Heart right ventricle (tissue), 16 donors: ENCODE measurements at places on chromosomes 5 and 9. TPM values are rescaled to one million over a fixed set of nuclear protein-coding genes. Genes with fewer than 3 reads are reported as not detected.

The COL23A1 gene
- 16.1 TPM for total RNA-seq

The BNC2 gene
- 7.3 TPM for total RNA-seq

The EQTN gene
- total RNA-seq, result not detected

The ACTBL2 gene
- total RNA-seq, result not detected

The IL13 gene
- total RNA-seq, result not detected

The GPRIN1 gene
- total RNA-seq, result 0.39 TPM

The PHF24 gene
- 0.18 TPM for total RNA-seq

The ZDHHC11 gene
- total RNA-seq, result 18.5 TPM

GRCh38 chr5:140549237-140550144 lies 2.0 kb downstream of the EIF4EBP3 start:
- no peak for DNase-seq
- H3K27ac ChIP-seq, result peak overlapping the region; percentile 94

DNA sequence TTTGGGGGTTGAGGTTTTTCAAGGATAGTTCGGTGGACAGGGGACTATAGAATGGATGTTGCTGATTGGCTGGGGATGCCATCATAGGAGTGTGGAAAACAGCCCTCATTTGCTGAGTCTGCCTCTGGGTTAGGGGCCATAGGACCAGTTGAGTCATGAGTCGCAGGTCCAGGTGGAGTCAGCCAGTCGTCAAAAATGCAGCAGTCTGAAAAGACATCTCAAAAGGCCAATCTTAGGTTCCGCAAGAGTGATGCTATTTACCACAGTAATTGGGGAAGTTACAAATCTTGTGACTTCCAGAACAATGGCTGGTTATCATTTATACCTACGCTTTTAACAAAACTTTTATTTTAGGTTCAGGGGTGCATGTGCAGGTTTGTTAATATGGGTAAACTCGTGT lies 276.0 kb upstream of the DMRT1 start:
- H3K4me3 ChIP-seq, result no peak overlapping the region
- no peaks in the 10 kb centered on the region for H3K27me3 ChIP-seq
- peaks cover 35% of the 10 kb centered on the region for H3K4me1 ChIP-seq
- H3K36me3 ChIP-seq, result no peaks in the 10 kb centered on the region

GRCh38 chr5:113092683-113093082 lies 116.1 kb downstream of the DCP2 start:
- no peak for DNase-seq
- H3K27ac ChIP-seq, result no peak overlapping the region
- H3K4me1 ChIP-seq, result peaks cover 37% of the 10 kb centered on the region
- no peak overlapping the region for H3K4me3 ChIP-seq
- no peaks in the 10 kb centered on the region for H3K27me3 ChIP-seq

GRCh38 chr5:104635227-104635626 lies 1072.6 kb upstream of the NUDT12 start:
- no peaks in the 10 kb centered on the region for H3K27me3 ChIP-seq
- H3K4me3 ChIP-seq, result no peak overlapping the region
- no peaks in the 10 kb centered on the region for H3K4me1 ChIP-seq
- DNase-seq, result no peak
- H3K36me3 ChIP-seq, result no peaks in the 10 kb centered on the region

GRCh38 chr5:108418197-108418596 lies 36.3 kb upstream of the FBXL17 start:
- no peaks in the 10 kb centered on the region for H3K4me1 ChIP-seq
- no peaks in the 10 kb centered on the region for H3K36me3 ChIP-seq
- no peak overlapping the region for H3K27ac ChIP-seq
- H3K4me3 ChIP-seq, result no peak overlapping the region
- DNase-seq, result peak; percentile 75
- no peaks in the 10 kb centered on the region for H3K27me3 ChIP-seq

- no peaks in the 10 kb centered on the region for H3K27me3 ChIP-seq
- H3K4me3 ChIP-seq, result no peak overlapping the region
- peaks cover 15% of the 10 kb centered on the region for H3K36me3 ChIP-seq
- DNase-seq, result no peak
Observed at GRCh38 chr9:125523681-125524080, 183.3 kb downstream of the MAPKAP1 start.

GRCh38 chr9:98998441-98999151 lies 54.9 kb downstream of the COL15A1 start:
- peaks cover 68% of the 10 kb centered on the region for H3K4me1 ChIP-seq
- peak overlapping the region; percentile 63 for H3K27ac ChIP-seq

DNA sequence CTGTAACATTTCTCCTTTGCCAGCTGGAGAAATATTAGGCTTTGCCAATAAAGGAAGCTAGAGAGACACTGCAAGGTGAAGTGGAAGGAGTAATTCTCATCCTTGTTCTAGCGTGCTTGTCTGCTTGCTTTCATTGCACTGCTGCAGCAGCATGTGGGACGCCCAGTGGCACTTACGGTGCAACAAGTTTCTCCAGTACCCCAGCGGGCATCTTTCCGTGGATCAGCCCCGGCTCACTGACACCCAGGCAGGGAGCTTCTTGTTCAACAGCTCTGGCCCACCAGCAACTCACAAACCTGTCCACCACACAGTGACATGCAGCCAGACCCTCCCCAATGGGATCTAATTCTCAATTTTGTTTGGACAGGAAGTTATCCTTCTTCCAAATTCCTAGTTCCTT lies 233.2 kb downstream of the GLIS3 start:
- H3K27me3 ChIP-seq, result no peaks in the 10 kb centered on the region
- no peak overlapping the region for H3K27ac ChIP-seq
- peaks cover 5% of the 10 kb centered on the region for H3K4me1 ChIP-seq
- no peak overlapping the region for H3K4me3 ChIP-seq

GRCh38 chr9:7153566-7153965 lies 395.8 kb downstream of the KDM4C start:
- no peaks in the 10 kb centered on the region for H3K36me3 ChIP-seq
- peaks cover 17% of the 10 kb centered on the region for H3K4me1 ChIP-seq
- no peak for DNase-seq
- H3K27me3 ChIP-seq, result no peaks in the 10 kb centered on the region
- H3K27ac ChIP-seq, result no peak overlapping the region
- no peak overlapping the region for H3K4me3 ChIP-seq

DNA sequence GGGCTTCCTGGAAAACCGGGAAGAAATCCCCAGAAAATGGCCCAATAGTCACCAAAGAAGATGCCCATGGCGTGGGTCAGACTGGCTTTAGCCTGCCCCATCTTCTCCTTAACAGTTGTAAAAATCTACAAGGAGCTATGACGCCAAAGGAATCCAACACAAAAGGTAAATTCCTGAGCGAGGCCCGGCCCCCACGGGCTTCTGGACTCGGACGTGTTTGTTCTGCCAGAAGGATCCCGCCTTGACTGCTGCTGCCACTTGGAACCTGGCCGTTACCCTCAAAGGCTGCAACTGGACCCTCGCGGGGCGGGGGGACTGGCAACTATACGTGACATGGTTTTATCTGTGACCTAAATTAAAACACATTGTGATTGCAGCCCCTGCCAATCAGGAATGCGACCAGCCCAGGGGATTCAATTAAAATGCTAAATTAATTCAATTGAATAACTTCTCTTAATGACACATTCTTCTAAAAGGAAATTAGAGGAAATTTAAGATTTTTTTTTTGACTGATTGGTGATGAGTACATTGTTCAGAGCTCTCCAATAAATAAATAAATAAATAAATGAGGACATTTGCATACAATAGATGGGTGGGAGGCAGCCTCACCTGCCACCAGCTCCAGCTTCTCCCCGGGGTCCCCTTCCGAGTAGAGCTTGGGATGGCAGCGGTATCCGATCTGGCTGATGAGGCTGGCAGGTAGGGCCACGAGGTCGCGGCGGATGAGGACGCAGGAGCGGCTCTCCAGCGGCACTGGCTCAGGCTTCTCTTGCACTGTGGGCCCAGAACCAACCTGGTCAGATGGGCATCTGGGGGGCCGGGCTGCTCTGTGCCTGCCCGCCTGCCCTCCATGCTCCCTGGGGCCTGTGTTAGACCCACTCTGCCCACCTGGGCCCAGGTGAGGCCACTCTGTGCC lies 54.7 kb upstream of the UBAC1 start:
- H3K27ac ChIP-seq, result no peak overlapping the region
- H3K36me3 ChIP-seq, result no peaks in the 10 kb centered on the region
- H3K27me3 ChIP-seq, result no peaks in the 10 kb centered on the region
- no peak overlapping the region for H3K4me3 ChIP-seq
- H3K4me1 ChIP-seq, result peaks cover 37% of the 10 kb centered on the region

GRCh38 chr5:12392246-12392645 lies 488.0 kb upstream of the CTNND2 start:
- H3K36me3 ChIP-seq, result no peaks in the 10 kb centered on the region
- no peaks in the 10 kb centered on the region for H3K4me1 ChIP-seq
- H3K4me3 ChIP-seq, result no peak overlapping the region
- DNase-seq, result no peak
- no peak overlapping the region for H3K27ac ChIP-seq

GRCh38 chr9:16243798-16244197 lies 626.7 kb downstream of the BNC2 start:
- no peaks in the 10 kb centered on the region for H3K36me3 ChIP-seq
- H3K4me1 ChIP-seq, result peaks cover 3% of the 10 kb centered on the region
- no peaks in the 10 kb centered on the region for H3K27me3 ChIP-seq
- H3K4me3 ChIP-seq, result no peak overlapping the region
- no peak for DNase-seq

DNA sequence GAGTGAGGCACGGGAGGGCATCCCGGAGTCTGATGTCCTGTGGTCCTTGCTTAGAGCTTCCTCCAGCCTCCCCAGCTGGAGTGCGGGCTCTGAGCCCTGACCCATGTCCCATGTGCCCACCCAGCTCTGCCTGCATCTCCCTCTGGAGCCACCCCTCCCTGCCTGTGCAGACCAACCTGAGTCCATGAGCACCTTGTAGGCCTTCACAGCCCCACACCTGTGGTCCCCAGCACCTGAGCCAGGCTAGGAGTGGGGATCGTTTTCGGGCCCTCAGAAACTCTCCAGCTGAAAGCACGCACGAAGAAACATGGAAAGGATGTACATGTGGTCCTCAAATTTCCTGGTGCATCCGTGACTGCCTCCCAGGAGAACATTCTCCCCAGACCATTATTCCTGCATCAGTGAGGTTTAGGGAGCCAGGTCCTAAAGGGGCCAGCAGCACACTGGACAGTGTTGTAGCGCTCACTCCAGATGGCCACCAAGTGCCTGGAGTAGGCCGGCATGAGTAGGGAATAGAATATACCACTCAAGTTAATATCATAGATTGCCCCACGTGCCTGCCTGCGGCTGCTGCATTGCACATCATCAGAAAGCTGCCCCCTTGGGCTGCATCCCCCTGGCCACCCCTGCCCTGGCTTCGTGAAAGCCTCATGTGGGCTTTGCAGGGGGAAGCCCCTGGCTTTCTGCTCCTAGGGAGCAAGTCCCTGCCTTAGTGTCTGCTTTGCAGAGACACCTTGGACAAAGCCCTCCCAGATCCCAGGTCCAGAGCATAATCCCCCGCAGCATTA lies 80.6 kb downstream of the WNK2 start:
- DNase-seq, result no peak
- peaks cover 40% of the 10 kb centered on the region for H3K36me3 ChIP-seq
- no peak overlapping the region for H3K27ac ChIP-seq
- peaks cover 3% of the 10 kb centered on the region for H3K27me3 ChIP-seq
- H3K4me1 ChIP-seq, result peaks cover 13% of the 10 kb centered on the region

DNA sequence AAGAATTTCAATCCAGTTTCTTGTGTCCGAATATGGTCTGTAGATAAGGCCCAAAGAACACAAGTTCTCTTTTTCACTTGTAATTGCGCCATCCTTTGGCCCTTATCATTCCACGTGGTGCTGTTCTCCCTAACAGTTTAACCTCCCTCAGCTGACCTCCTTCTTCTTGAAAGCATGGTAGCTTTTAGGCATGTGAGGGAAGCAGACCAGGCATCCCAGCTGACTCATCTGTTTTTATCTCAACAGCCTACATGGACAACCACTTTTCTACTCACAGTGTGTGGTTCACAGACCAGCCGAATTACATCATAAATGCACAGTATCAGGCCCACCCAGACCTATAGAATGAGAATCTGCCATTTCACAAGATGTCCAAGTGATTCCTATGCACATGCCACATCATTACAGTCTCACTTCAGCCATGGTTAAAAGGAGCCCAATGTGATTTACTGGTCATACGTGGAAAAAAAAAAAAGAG lies 26.9 kb upstream of the PLIN2 start:
- no peaks in the 10 kb centered on the region for H3K4me1 ChIP-seq
- no peaks in the 10 kb centered on the region for H3K36me3 ChIP-seq
- peak; percentile 31 for DNase-seq
- no peak overlapping the region for H3K4me3 ChIP-seq

DNA sequence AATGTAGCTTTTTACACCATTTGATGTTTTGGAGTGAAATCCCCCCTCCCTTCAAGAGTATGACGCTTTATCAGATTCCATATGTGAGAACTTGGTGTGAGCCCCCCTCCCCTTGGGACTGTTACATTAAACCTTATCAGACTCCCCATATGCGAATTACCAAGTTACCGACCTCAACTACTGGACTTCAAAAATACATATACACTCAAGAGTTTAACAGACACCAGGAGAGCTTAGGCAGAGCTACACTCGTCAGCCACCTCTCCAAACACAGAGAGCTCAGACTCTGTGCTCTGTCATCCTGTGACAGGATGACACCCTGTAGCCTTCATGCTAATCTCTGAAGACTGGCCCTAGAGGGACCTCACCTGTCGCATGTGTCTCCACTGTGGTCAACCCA lies 50.2 kb downstream of the FAM114A2 start:
- DNase-seq, result no peak
- H3K27ac ChIP-seq, result no peak overlapping the region
- no peaks in the 10 kb centered on the region for H3K36me3 ChIP-seq
- H3K27me3 ChIP-seq, result no peaks in the 10 kb centered on the region
- H3K4me1 ChIP-seq, result peaks cover under 1% of the 10 kb centered on the region

DNA sequence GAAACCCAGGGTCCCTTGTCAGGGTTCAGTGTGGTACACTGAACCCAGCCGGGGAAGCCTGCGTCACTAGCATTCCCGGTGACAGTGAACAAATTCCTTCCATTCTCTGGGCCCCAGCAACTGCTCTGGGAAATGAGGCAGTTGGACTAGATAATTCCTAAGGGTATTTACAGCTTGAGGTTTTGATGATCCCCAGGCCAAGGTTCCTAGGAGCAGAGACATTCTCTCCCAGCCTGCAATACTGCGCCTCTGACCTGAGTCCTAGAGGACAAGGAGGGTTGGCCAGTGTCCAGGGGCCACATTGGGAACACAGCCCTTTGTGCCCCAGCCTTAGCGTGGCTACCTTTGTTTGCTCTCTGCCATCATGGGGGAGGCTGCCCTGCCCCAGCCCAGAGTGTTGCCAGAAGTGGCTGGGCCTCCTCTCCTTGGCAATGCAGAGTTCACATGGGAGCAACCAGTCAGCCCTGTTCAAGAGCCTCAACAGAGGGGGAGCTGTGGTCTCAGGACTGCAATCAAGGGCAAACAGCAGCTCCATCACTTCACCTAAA lies 178.2 kb downstream of the SEC61B start:
- H3K36me3 ChIP-seq, result no peaks in the 10 kb centered on the region
- H3K27ac ChIP-seq, result peak overlapping the region; percentile 53
- no peaks in the 10 kb centered on the region for H3K27me3 ChIP-seq
- DNase-seq, result peak; percentile 42

DNA sequence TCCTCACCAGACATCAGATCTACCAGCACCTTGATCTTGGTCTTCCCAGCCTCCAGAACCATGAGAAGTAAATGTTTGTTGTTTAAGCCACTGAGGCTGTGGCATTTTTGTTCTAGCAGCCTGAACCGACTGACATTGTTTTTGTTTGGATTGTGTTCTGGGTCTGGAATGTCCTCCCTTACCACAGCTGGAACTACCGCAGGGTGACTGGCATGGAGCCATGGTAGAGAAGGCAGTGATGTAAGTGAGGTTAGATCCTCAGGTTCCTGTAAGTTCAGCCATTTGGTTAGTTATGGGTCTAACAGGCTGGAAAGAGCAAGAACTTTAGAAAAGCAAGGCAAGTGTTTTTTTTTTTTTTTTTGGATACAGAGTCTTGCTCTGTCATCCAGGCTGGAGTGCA lies 209.3 kb downstream of the DAB2IP start:
- DNase-seq, result peak; percentile 44
- H3K27me3 ChIP-seq, result no peaks in the 10 kb centered on the region
- no peak overlapping the region for H3K4me3 ChIP-seq
- H3K27ac ChIP-seq, result no peak overlapping the region
- H3K36me3 ChIP-seq, result no peaks in the 10 kb centered on the region
- H3K4me1 ChIP-seq, result peaks cover 10% of the 10 kb centered on the region
